ENCODE measurements at places on chromosomes 2 and 18.
A peak's percentile ranks its signal among the peaks of the same experiment; 100 is the strongest.

- DNase-seq: peak; percentile 12
Observed at GRCh38 chr18:73679941-73680712, 467.5 kb downstream of the FBXO15 start.

DNA sequence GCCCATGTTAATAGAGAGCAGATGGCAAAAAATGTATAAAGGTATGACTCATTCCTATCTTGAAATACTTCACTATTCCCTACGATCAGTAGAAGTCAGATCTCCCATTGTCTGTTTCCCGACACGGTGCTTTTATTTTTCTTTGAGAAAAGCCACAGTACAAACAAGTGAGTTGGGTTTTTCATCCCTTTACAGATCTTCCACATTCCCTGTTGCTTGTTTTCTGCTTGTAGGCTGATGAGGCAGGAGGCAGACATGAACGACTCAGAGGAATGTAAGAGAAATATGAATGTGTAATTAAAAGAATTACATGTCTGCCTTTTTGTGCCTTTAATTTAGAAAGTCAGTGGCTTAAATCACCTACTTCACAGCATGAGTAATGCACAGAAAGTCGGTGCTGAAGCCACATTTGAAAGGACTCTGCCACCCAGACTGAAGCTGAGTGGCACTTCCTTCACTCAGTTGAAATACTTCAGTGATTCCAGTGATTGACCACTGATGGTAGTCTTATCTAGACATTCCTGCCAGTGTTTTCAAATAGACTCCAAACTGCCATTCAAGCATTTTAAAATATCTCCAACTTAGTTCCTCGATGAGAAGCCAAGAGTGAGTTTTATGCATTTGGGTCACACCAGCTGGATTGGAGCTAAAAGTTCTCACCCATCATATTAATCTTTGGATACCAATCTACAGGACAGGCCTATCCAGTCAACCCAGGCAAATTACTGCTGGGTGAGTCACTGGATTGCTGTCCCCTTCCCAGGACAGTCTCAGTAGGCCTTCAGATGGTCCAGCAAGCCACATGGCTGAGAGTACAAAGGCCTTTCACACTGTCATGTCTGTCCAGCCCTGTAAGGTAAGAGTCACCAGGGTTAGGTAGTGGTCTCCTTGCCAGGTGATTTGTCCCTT, 79.0 kb downstream of the COLEC12 start:
- no peak for DNase-seq

- DNase-seq: no peak
Observed at GRCh38 chr18:52077251-52077983, 262.6 kb upstream of the DCC start.

DNA sequence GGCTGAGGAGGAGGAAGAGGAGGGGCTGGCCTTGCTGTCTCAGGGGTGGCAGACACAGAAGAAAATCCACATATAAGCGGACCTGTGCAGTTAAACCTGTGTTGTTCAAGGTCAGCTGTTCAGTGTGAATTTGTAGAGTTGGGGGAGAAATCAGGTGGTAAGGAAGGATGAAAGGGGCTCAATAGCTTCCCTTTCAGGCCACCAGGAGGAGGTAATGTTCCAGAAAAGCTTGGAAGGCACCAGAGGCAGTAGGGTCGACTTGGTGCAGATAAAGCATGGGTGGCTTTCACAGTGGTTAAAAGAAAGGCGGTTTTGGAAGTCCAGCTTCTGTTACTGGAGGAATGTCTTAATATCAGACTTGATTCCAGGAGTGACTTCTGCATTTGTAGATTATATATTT, 167.4 kb downstream of the THSD7B start:
- DNase-seq: no peak

- DNase-seq: no peak
Observed at GRCh38 chr18:64082513-64082912, 66.4 kb downstream of the LINC00305 start.

DNA sequence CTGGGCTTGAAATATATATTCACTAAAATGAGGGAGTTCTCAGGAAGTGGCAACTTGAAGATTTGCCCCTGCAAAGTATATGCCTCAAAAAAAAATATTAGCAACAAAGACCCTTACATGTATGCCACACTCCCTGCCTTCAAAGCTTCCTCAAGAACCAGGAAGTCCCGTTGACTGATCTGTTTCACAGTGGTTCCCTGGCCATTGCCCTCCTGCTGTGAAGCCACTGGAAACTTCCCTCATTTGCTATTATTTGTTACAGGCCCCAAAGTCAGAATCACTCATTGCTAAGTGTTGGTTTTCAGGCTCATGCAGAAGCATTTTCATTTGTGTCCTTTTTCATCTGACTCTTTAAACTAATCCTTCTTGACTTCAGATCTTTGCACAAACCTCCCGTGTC, 421.5 kb downstream of the ZNF521 start:
- DNase-seq: no peak

- DNase-seq: no peak
Observed at GRCh38 chr2:26674771-26675170, 17.8 kb upstream of the KCNK3 start.

DNA sequence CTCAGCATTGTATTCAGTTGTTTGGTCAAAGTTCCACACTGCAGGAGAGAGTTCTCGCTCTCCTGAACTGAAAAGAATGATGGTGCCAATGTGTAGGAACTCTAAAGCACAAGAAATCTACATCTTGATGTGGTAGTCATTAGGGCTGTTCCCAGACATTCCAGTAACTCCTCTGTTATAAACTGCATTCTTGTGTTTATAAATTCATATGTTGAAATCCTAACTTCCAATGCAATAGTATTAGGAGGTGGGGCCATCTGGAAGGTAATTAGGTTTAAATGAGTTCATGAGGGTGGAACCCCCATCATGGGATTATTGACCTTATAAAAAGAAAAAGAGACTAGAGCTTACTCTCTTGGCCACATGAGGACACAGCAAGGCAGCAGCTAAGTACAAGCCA, 239.6 kb downstream of the CDH20 start:
- no peak for DNase-seq

DNA sequence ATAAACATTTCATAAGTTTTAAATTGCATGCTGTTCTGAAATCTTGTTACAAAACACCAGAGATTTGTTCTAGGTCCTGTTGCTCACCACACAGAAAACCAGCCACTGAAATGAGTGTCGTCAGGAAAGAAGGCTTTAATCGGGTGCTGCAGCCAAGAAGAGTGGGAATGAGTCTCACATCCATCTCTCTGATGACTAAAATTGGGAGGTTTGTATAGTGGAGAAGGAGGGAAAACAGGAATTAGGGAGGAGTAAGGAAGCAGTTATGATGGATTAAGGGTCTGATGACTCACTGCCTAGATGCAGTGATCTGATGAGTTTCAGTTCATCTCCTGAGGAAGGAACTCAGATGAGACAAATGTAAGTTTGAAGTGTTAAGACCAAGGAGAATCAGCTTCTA, 42.1 kb upstream of the GPR39 start:
- DNase-seq: no peak

DNA sequence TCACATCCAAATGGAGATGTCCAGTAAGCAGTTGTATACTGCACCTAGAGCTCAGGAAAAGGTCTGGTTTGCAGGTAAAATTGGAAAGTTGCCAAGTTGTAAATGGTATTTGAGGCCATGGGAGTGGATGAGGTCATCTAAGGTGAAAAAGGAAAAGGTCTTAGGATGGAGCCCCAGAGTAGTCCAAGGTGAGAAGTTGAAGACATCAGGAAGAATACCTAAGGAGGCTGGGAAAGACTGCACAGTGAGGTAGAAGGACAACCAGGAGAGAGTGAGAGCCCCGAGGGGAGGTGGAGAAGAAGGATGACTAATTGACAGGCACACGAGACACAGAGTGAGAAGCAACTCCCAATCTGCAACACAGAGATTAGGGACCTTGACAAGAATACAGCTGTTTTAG, 10.7 kb downstream of the DPP4 start:
- no peak for DNase-seq

DNA sequence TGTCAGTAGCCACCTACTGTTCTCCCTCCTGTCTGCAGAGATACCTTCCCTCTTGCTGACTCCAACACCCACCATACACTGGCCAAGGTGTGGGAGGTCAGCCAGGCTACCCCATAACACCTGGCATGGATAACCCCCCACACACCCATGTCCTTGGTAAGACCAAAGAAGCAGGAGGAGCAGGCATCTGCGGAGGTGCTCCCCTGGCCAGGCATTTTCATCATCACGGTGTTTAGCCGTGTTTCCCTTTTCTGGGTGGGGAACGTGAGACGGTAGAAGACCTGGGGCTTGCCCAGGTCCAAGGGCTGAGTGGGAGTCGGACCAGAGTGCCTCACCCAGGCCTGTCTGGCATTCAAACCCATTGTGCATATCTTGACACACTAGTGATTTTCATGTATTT, 150.3 kb downstream of the SMAD7 start:
- no peak for DNase-seq

DNA sequence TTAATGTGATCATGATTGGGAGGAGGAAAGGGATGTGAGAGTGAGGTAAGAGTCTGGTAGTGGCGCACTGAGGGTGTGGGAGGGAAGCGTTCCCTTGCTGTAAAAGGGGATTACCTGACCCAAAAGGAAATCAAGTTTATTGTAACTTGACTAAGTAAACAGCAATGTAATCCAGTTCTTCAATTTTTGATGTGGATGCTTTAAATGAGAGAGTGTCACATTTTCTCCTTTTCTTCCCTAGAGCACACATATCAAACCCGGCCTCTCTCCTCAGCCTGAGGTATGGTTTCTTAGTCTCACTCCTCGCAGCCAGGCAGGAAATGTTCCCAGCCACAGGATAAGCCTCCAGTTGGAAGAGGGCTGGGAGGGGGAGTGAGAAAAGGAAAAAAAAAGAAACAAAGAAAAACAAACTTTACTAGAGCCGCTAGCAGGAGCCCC, 688 bp upstream of the ARHGAP28 start:
- no peak for DNase-seq

DNA sequence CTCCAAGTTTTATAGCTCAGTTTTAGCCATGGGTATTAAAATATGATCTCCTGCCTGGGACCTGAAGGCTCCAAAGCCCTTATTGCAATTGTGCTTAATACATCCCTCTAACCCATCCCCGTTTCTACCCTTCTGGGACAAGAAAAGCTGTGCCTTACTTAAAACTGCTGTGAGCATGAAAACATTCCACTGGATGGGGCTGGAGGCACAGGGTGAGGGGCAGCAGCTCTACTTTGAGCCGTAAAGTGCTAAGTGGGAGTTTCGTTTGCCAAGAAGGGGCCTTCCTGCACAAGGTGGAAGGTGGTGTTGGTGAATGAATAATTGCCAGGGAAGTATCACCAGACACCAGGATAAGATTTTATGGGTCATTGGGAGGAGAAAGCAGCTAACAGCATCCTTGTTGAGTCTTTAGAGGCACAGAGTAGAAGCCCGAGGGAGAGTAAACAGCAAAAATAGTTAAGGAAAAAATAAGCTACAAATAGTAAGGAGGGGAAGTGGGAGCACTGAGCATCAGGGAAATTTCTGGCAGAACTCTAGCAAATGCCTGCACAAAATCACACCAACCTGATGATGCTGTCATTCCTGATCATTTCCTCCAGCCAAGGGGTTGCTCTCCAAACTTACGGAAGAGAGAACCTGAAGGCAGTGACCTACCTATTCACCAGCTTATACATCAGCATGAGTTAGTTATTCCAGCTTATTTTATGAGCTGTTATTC, 218.4 kb downstream of the MREG start:
- DNase-seq: no peak

DNA sequence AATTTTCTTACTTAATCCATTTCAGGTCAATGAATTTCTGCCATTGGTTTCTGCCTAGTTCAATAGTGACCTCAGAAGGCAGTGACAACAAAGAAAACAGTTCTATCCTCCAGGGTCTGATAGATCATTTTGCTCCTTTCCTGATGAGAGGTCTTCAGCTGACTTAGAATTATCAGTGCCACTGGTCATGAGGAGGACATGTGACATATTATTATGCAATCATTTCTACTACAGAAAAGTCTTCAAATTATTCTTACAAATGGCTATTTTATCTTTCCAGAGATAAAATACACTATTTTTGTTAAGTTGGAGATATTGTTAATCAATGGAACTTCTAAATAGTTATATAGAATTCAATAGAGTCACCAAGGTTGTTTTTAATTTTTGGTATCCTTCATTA, 360.0 kb upstream of the GALNT5 start:
- DNase-seq: no peak

DNA sequence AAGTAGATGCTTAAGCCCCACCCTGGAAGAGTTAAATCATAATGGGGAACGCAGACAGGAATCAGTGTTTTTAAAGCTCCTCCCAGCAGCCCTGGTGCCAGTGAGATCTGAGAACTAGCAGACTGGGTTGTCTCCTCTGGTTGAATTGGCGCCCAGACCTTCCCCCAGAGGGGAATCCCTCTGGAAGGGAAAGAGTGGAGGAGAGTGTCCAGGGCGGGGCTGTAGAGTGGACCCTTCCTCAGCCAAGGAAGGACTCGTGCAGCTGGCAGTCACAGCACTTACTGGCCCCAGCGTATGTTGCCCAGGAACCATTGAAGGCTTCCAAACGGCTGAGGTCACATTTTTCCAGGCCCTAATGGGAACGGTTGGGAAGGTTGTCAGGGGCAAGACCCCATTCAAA, 62.5 kb downstream of the TGOLN2 start:
- no peak for DNase-seq

DNA sequence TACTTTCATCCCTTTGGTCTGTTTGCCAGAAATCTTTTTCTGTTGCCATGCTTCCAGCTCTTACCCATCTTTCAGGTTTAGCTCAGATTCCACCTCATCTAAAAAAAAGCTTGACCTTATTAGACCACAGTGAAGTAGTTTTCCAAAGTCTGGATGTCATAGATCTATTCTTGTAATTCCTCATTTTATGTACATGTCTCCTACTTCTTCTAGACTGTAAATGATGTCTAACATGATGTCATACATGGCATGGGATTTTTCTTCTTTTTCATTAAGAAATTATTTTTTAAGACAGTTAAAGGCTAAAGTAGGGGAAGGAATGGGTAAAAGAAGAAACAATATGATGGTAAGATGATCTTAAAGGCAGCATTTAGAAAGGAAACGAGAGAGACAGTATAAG, 11.3 kb downstream of the GLS start:
- DNase-seq: no peak

GRCh38 chr2:65920659-65921058, 488.3 kb upstream of the SPRED2 start:
- no peak for DNase-seq

DNA sequence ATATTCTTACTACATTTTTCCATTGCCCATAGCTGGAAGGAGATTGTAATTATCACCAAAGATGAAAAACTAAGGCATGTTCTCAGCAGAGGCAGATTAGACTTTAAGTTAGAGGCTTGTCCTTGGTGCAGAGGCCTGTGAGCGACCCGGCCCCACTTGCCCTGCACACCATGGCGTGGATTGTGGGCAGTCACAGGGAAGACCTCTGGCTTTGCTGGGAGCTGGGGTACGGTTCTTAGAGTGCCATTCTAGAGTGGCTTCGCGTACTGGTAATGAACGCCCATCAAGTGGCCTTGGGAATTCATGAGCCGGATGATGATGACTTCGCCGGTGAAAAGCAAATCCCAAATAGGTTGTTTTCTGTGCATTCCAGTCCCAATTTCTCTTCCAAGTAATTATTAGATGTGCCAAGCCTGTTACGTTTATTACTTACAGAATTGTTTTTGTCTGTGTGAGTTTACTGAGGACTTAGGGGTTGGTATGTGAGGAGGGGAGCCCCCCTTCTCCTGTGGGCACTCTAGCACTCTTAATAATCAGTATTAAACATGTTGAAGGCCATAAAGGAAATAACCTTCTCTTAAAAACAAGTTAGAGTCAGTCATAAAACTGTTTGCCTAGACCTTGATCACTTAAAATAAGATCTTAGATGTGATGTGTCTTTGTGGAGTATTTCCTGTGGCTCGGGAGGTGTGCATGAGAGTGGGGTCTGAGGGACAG, 90.6 kb downstream of the LDLRAD4 start:
- DNase-seq: no peak

GRCh38 chr18:77055429-77056300, 76.9 kb downstream of the MBP start:
- peak; percentile 38 for DNase-seq

GRCh38 chr2:46424937-46425336, 54.4 kb upstream of the TMEM247 start:
- DNase-seq: no peak
